ENCODE measurements at places on chromosomes 3 and 15.

DNA sequence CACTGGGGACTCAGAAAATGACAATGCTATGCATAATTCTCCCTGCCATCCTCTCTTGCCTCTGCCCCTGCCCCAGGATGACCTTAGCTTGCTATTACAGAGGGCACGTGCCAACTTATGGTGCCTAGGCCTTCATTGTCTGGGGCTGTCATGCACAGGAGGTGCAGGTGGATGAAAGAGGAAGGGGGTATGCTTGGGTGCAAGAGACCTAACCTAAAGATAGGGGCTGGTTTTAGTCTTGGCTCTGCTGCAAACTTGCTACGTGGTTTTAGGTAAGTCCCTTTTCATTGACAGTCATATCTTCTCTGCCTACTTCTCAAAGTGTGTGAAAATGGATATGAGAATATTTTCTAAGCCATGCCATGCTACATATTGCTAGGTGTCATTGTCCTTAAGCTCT is 161.3 kb downstream of the EPHB1 start:
- no peak for DNase-seq

DNA sequence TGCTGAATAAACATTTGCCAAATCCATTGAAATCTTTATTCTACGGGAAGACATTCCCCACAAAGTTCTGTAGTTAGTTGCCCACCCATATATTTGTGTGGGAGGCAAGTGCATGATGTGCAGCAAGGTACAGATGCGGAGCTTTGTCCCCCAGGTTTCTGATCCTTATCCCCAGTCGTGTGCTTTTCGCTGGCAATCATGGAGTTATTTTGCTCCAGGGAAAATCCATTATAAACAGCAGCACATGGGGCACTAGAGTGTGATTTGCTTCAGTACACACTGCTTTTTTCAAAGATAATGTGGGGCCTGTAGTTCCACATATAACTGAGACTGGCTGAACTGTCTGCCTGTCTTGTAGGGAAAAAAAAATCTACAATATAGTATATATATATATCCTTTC is 132.1 kb downstream of the FEZF2 start:
- DNase-seq, result no peak

GRCh38 chr3:71511037-71511436 is 72.5 kb downstream of the FOXP1 start:
- peak; percentile 77 for DNase-seq

DNA sequence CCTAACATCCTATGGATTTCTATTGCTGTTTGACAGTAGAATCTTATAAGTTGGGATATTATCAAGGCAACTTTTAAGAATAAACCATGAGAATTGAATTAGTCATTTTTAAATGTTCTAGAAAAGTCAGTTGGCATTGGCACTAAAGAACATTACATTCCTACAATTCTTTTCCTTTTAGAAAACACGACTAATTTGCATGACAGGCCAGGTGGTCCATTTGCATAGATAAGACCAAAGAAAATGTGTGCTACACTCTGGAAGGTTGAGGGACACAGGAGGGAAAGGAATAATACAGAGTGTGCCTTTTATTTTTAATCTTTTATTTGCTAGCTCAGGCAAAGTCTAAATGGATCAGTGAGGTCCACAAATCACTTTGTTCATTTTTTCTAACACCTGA is 962.3 kb downstream of the EPHA3 start:
- DNase-seq, result no peak

- DNase-seq, result no peak
Measured at GRCh38 chr15:64697911-64698369, 77.4 kb downstream of the RBPMS2 start.

- no peak for DNase-seq
Measured at GRCh38 chr15:76342382-76343201, 6.0 kb downstream of the ISL2 start.

GRCh38 chr3:136682740-136683312 is 69.4 kb downstream of the STAG1 start:
- DNase-seq, result no peak

DNA sequence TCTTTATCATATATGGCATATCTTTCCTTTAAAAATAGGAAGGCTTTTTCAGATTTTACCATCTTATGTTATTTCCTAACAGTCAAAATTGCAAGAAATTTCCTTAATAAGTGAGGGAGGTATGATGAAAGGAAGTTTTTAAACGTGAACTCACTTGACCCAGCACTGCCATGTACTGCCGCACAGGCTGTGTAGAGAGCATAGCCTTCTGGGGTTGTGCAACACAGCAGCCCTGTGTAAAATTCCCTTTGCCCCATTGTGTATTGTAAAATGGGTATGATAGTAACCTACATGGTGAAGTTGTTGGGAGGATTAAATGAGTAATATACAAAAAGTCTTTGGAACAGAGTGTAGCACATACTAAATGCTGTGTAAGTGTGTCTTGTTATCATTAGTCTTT is 78.6 kb downstream of the PEX5L start:
- DNase-seq, result no peak

GRCh38 chr15:73340502-73341192 is 28.1 kb downstream of the HCN4 start:
- DNase-seq, result no peak

GRCh38 chr3:25581335-25581734 is 83.4 kb downstream of the TOP2B start:
- DNase-seq, result no peak

GRCh38 chr15:90664650-90665287 is 52.4 kb upstream of the BLM start:
- DNase-seq, result peak; percentile 70

- DNase-seq, result no peak
Measured at GRCh38 chr15:31458596-31459399, 132.2 kb downstream of the KLF13 start.

GRCh38 chr3:9078561-9079240 is 115.4 kb upstream of the RAD18 start:
- no peak for DNase-seq

- DNase-seq, result no peak
Measured at GRCh38 chr15:98018761-98019351, 58.4 kb downstream of the ARRDC4 start.

- DNase-seq, result peak; percentile 53
Measured at GRCh38 chr15:51332206-51333147, 5.9 kb downstream of the CYP19A1 start.

DNA sequence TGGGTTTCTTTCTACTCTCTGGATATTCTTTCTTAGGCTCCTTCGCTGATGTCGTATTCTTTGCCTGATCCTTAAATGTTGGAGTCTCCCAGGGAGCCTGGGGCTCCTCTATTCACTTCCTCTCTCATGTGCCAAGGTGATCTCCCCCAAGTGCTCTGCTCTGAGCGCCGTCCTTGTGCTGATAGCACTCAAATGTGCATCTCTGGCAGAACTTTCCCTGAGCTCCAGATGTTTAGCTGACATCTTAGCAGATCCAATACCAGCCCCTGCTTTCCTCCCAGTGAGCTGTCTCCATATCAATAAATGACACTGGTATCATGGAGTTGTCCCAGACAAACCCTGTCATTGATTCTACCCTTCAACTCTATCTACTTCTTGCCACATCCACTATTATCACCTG is 62.4 kb downstream of the NTRK3 start:
- DNase-seq, result no peak

All from AG20443 (cell line).